Activated naive CD4-positive, alpha-beta T cell treated with anti-CD3 and anti-CD28 coated beads, Interleukin-2, amount 10 ng/mL, durations not matched to agents 7 days and 5 days (primary cell): ENCODE measurements at places on chromosomes 2 and 18.

GRCh38 chr2:183267148-183267827 is 143.0 kb downstream of the NUP35 start:
- DNase-seq, result no peak

- no peak for DNase-seq
Measured at GRCh38 chr18:44918142-44918476, 237.4 kb downstream of the SETBP1 start.

GRCh38 chr2:72037261-72037666 is 110.4 kb downstream of the CYP26B1 start:
- no peak for DNase-seq

GRCh38 chr18:70382017-70382416 is 93.2 kb downstream of the SOCS6 start:
- no peak for DNase-seq

GRCh38 chr2:39602616-39603015 is 63.1 kb upstream of the TMEM178A start:
- DNase-seq, result no peak

- no peak for DNase-seq
Measured at GRCh38 chr2:68104111-68104835, 41.5 kb upstream of the C1D start.

DNA sequence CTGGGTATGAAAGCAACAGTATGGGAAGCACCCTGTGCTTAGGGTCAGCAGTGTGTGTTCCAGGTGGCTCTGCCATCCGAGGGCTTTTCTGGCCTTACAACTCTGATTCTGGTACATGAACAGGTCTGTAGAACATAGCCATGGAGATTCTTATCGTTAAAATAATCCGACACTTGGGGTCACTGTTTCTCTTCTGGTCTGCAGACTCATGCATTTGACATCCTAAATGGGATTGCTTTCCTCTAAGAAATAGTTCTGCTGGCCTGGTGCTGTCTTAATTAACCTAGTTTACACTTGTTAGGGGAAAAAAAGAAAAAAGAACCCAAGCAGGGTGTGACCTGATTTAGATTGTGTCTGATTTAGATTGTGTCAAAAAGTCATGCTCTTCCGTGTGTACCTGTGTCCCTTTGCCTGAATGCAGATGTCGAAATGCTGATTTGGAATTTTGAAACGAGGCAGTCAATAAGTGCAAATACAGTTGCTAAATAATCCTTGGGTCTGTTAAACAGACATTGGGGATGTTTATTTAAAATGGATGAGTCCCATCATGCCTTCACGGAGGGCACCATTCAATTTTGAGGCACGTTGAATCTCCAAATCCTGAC is 59.6 kb downstream of the TRPM8 start:
- DNase-seq, result peak; percentile 40

GRCh38 chr2:160666154-160667060 is 172.8 kb upstream of the RBMS1 start:
- no peak for DNase-seq

- no peak for DNase-seq
Measured at GRCh38 chr2:191556463-191556862, 121.5 kb upstream of the NABP1 start.

GRCh38 chr2:239917957-239918481 is 107.1 kb downstream of the NDUFA10 start:
- DNase-seq, result no peak

- no peak for DNase-seq
Measured at GRCh38 chr18:44740000-44740399, 59.3 kb downstream of the SETBP1 start.

DNA sequence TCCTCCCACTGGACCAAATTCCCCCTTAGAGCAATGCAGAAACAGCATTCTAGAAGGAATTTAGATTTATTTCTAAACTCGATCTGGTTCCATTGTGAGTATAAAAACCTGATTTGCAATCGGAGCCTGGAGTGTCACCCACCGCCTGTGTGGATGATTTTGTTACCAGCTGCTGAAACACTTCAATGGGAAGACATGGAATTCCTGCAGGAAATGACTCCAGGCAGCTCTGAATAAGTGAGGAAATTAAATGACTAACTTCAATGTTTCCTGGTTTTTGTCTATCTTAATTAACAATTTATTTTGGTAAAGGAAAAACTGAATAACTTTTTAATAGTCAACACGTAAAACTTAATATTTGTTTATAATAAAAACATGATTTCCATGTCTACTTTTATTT is 19.3 kb downstream of the CTAGE1 start:
- no peak for DNase-seq

GRCh38 chr2:13638181-13638580 is 921.4 kb downstream of the TRIB2 start:
- DNase-seq, result no peak

GRCh38 chr2:37993143-37993542 is 68.1 kb downstream of the RMDN2 start:
- DNase-seq, result no peak

DNA sequence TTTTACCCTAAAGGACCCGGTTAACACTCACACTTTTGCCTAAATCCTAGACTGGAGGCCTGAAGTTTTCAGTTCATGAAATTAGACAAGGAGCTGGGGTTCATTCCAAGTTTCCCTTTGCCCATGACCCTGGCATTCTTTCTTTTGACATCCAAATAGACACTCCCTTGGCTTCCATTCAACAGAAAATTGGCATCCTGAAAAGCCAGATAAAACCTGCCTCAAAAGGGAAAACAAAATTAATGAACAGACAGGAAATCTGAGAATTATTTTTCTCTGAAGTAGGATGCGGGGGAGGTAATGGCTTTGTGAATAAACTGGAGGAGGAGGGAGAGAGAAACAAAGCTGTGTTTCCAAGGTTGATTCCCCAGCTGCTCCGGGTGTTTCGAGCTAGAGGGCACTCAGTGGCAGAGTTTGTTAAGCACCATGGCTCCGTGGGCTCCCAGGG is 41.0 kb downstream of the SPP2 start:
- no peak for DNase-seq

GRCh38 chr18:27824841-27825681 is 351.9 kb downstream of the CDH2 start:
- DNase-seq, result no peak

DNA sequence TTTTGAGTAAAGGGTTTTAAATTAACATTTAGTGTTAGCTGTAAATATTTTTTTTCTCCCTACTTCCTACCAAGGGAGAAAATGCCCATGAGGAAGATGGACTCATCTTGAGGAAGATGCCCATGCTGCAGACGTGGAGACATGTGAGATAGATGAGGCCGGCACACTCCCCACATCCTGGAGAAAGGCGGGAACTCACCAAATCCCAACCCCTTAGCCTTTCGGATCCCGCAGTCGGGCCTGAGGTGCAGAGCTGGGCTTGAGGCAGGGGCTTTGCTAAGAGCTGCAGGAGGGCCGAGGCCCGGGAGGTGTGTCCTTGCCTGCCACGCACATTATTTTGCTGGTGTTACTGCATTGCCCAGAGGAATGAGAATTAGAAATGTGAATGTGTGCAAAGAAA is 137.9 kb downstream of the NAPG start:
- DNase-seq, result no peak

- no peak for DNase-seq
Measured at GRCh38 chr2:120230515-120231471, 7.6 kb upstream of the TMEM185B start.

GRCh38 chr2:141589314-141589713 is 541.5 kb downstream of the LRP1B start:
- no peak for DNase-seq

DNA sequence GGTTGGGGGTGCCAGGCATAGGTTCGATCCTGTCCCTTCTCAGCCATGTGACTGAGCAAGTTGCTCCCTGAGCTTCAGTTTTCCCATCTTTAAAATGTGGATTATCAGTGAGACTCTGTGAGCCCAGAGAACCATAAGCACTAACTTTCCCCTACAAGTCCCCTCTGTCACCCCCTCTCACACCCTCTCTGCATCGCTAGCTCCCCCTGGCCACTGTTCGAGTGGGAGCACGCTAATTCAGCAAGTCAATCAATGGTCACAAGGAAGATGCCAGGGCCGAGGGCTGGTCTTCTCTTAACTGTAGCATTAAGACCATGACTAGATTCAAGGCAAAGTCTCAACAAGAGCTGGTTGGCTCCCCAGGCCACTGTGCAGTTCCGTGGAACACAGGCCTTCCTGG is 66.2 kb downstream of the BCL2L11 start:
- DNase-seq, result no peak

- DNase-seq, result no peak
Measured at GRCh38 chr18:37242091-37242490, 323.5 kb downstream of the CELF4 start.

GRCh38 chr2:191299010-191299409 is 53.8 kb downstream of the MYO1B start:
- DNase-seq, result no peak

DNA sequence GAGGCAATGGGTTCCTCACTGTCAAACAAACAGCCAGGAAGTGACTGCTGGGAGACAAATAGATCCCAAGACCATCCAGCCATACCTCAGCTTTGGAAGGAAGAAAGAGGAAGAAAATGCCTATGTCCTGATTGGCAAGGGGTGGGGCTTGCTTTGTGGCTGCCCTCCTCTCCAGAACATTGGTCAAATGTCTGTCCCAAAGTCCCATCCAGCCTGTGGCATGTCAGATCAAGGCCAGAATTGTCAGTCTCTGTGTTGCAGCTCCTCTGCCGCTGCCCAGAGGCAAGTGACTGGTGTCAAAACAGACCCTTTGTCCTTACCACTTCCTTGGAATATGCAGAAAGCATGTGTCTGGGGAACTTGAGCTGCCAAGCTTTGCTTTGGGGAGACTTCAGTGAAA is 63.0 kb upstream of the SMAD2 start:
- DNase-seq, result no peak

- DNase-seq, result no peak
Measured at GRCh38 chr2:28276807-28277206, 115.9 kb upstream of the FOSL2 start.

GRCh38 chr2:30031184-30031583 is 109.8 kb upstream of the ALK start:
- DNase-seq, result no peak

GRCh38 chr2:127671557-127672302 is 3.6 kb downstream of the LIMS2 start:
- DNase-seq, result no peak

DNA sequence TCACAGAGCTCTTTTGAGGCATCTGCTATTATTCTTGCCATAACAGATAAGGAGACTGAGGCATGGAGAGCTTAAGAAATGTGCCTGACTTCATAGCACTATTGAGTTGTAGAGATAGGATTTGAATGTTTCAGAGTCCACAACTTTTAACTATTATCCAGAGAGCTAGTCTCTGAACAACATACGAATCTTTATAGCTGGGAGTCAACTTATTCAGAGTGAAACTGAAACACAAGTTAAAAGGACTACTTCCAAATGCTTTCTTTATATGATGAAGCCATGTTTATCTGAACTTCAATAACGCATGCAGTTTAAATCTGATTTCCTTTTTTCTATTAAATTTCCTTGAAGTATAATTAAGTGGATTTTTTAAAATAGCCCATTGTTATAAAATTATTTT is 268.8 kb downstream of the IKZF2 start:
- DNase-seq, result no peak

DNA sequence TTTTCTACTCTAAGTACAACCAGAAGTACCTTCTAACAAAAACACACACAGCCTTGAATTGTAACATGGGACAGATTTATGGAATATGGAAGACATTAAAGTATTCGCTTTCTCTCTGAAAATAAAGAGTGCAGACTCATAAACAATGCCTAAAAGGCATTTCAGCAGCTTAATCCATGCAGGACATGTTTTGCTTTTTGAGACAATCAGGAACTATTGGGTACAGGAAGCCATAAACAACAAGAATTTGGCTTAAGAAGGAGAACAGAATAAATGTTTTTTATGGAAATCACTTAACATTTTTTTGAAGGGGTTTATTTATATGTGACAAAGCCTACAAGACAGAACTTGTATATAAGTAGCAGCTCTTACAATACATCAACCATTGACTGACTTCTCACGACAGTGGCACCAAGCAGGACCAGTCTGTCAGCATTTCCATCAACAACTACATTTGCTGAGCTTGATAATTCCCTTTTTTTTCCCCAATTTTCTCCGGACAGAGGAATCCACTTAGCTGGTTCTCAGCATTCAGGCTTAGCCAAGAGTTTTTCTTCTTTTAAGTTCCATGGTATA is 140.1 kb downstream of the EXOC6B start:
- no peak for DNase-seq

- no peak for DNase-seq
Measured at GRCh38 chr18:43587538-43588153, 310.4 kb upstream of the SYT4 start.

DNA sequence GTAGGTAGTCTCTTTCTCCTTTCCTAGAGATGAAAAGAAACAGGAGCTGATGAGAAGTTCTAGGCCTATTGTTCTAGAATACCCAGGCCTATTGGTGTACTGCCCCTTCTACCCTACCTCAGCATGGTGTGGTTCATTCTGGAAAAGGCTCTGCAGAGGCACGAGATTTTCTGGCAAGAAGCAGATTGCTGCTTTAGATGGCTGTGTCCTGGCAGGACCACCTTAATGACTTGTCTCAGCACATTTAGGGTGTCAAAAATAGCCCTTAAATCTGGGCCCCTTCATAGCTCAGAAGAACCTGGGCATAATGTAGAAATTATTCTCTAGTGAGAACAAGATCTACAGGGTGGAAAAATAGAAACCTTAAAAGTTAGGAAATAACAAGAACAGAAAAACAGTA is 87.9 kb downstream of the BCL2L11 start:
- DNase-seq, result no peak

- DNase-seq, result no peak
Measured at GRCh38 chr2:893311-893710, 57.3 kb upstream of the SNTG2 start.

DNA sequence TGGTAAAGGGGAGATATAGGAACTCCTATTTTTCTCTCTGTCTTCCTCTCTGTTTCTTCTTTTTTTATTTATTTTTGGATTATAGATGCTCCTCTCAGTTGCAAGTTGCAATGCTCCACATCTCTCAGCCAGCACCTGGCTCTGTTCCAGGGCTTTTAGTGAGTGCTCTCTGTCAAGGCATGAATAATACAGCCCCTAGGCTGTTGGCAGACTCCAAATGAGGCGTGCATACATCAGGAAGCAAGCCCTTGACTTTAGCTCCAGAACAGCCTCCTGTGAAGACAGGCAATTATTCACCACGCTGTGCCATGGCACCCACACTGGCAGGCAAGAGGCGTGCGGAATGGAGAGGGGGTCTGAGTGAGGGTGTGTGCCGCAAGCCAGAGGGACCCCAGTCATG is 228.1 kb upstream of the PXDN start:
- no peak for DNase-seq

DNA sequence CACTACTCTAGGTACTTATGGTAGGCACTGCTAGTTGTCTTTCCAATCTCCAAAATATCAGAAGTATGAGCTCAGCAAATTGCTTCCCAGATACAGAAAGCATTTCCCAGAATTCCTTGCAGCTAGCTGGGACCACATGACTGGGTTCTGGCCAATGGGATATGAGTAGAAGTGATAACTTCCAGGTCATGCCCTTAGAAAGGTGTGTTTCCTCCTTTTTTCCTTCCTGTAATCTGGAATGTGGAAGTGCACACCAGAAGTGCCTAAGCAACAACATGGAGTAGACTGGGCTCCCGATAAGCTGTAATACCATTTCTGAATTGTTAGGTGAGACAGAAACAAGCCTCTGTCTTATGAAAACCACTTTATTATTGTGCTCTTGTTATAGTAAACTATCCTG is 279.8 kb downstream of the ZNF385B start:
- no peak for DNase-seq
